ENCODE measurements at places on chromosomes 2 and 18. TPM values are rescaled to one million over a fixed set of nuclear protein-coding genes. Genes with fewer than 3 reads are reported as not detected.

DNA sequence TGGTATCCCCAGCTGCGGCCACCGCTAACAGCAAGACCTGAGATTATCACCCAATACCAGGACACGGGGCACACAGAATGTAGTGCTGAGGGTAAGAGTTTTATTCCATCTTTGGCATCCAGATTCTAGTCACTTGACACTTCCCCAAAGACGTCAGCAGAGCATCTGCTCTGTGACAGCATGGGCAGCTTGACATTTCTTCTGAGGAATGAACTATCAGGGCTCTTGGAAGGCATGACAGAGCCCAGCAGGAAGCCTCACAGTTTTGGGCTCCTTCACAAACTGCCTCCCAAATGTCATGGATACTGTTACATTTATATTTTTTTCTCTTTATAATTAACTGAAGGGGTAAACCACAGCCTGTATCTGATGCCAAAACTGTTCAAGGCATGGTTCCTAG, 1010.7 kb downstream of the TDRD15 start:
- H3K36me3 ChIP-seq = no peaks in the 10 kb centered on the region
- no peaks in the 10 kb centered on the region for H3K27me3 ChIP-seq

DNA sequence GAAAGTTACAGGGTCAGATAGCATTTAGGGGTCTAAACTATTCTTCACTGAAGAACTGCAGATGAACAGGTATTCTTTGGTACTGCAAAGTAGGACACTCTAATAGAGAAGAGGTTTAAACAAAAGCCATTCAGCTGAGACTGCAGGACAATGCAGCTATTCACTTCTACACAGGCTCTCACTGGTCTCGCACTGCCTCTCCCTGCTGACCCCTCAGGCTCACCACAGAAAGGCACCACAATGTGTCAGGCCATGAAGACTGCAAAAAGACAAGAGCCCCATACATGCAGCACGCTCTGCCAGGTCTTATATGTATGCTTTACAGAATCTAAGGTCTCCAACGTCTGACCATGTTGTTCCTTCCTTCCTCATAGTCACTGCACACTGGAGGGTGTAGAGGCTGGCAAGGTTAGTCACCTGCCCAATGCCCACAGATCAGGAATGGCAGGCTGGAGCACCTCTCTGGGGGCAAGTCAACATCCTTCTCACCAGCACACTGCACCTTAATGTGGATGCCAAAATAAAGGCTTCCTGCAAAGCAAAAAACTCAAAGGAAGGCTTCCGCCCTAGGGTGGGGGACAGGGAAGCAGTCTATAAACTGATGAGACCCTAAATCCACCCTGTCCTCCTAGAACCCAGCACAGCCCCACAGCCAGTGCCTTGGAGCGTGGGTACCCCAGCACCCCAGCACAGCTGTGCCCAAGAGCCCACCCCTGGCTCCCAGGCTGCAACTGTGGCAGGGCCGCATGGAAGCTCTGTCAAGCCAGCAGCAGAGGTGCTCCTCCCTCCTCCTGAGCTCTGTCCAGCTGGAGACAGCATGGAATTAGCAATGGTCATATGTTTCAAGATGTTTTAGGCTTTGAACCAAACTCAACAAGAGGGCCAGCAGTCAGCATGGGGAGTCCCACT, 10.7 kb upstream of the RNU4ATAC start:
- H3K27ac ChIP-seq = peak overlapping the region; percentile 39
- H3K4me1 ChIP-seq = peaks cover 10% of the 10 kb centered on the region
- H3K27me3 ChIP-seq = no peaks in the 10 kb centered on the region
- H3K36me3 ChIP-seq = peaks cover 30% of the 10 kb centered on the region
- H3K4me3 ChIP-seq = no peak overlapping the region
- DNase-seq = no peak

GRCh38 chr2:101364878-101365277, 22.4 kb downstream of the CREG2 start:
- H3K4me1 ChIP-seq = peaks cover 8% of the 10 kb centered on the region
- H3K27ac ChIP-seq = no peak overlapping the region
- DNase-seq = no peak
- H3K27me3 ChIP-seq = peaks cover 9% of the 10 kb centered on the region
- no peaks in the 10 kb centered on the region for H3K36me3 ChIP-seq

ALPP gene
- not detected for total RNA-seq

DNA sequence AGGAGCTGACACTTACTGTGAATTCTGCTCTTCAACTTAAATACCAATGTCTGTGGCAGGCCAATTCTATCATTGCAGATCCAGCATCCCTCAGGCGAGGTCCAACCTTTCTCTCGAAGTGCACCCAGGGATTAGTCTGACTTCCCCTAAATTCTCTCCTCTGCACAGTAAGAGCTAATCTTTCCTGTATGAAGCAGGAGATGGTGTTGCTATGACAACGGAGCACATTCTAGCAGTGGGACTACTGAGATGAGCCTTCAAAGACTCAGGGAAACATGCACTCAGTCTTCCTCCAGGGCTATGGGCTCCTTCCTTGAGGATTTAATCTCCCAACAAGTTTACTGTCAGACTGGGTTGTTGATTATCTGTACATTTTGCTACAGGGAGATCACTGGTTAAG, 176.3 kb downstream of the NOL4 start:
- no peaks in the 10 kb centered on the region for H3K36me3 ChIP-seq
- DNase-seq = no peak
- peaks cover 7% of the 10 kb centered on the region for H3K4me1 ChIP-seq
- H3K27ac ChIP-seq = no peak overlapping the region

LOXL3 gene
- total RNA-seq = 21.9 TPM

APCDD1 gene
- 104 TPM for total RNA-seq

DNA sequence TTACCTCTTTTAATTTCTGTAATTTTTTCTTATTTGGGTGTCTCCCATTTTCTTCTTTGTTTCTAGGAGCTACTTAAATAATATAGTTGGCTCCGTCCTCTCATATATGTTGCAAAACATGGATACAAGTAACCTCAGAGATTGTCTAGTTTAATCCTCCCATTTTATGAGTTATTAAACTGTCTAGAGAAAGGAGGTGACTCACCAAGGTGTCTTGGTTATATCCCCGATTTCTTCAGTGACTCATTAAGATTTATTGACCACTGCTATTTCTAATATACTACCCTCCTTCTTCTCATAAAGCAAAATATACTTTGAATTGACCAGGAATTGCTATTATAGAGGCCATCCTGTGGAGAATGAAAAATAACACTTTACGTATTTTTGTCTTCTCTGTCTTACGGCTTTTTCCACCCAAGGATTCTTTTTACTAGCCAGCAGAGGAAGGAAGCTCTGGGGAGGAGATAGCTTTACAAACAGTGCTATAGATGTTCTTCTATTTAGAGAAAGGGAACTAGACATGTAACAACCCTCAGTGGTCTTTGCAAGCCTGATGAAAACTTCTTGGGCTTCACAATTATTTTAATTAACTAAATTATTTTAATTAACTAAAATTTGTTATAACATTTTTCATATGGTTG, 300.4 kb upstream of the TNP1 start:
- no peak overlapping the region for H3K4me3 ChIP-seq
- peak overlapping the region; percentile 11 for H3K27ac ChIP-seq
- no peak for DNase-seq
- no peaks in the 10 kb centered on the region for H3K27me3 ChIP-seq

ZNF396 gene
- total RNA-seq = 1.8 TPM

GRCh38 chr18:22634464-22634863, 216.7 kb upstream of the CTAGE1 start:
- H3K27me3 ChIP-seq = no peaks in the 10 kb centered on the region
- no peak overlapping the region for H3K4me3 ChIP-seq
- H3K36me3 ChIP-seq = peaks cover 10% of the 10 kb centered on the region
- no peak for DNase-seq
- no peak overlapping the region for H3K27ac ChIP-seq

DNAJC5G gene
- total RNA-seq = 0.18 TPM

MAL gene
- total RNA-seq = not detected
